Mesothelial cell of epicardium (in vitro differentiated cells): ENCODE measurements at places on chromosomes 11 and 22. TPM values are rescaled to one million over a fixed set of nuclear protein-coding genes. Genes with fewer than 3 reads are reported as not detected.

TENM4 gene
- 177 to 187 TPM (median 181 TPM) in 3 replicates for total RNA-seq

SLC37A2 gene
- 0.47 to 0.54 TPM (median 0.51 TPM) in 3 replicates for total RNA-seq

TMEM135 gene
- 36.0 to 42.6 TPM (median 39.9 TPM) in 3 replicates for total RNA-seq

CCDC179 gene
- total RNA-seq: not detected in 3 replicates

CADM1 gene
- 57.9 to 64.9 TPM (median 60.9 TPM) in 3 replicates for total RNA-seq

MARK2 gene
- total RNA-seq: 48.8 to 51.5 TPM (median 51.2 TPM) in 3 replicates

MB gene
- not detected in 3 replicates for total RNA-seq
